ENCODE measurements at places on chromosomes 12 and 14.

DNA sequence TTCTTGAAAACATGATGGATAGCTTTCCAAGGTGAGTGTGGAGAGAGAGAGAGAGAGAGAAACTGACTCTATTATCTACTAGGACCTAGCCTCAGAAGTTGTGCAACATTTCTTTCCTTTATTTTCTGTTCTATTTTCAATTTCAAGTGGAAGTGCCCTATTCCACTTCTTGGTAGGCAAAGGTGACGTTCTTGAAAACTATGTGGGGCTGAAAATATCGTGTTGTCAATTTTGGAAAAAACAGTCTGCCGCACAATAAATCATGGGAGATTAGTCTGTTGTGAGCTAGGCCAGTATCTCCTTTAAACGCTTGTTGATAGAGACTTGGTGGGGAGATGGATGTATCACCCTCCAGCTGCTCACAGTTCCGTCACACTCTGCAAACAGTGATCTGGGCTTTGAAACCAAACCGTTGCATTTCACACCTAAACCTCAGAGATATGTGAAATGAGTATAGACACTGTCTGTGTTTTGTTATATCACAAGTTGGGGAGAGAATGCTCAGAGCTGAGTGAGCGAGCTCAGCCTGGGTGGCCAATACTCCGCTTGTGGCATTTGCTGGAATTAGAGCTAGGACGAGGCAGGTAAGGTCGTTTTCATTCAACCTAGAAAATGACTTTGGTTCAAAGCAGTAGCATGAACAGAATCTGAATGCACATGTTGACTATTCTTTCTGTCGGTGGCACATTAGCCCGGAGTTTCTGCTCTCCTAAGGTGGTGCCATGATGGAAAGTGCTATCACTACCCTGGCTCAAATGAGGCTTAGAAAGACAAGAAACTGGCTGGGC lies 75.1 kb upstream of the ST8SIA1 start:
- no peak for DNase-seq

- DNase-seq = no peak
Observed at GRCh38 chr14:74962493-74962892, 7.1 kb upstream of the PGF start.

DNA sequence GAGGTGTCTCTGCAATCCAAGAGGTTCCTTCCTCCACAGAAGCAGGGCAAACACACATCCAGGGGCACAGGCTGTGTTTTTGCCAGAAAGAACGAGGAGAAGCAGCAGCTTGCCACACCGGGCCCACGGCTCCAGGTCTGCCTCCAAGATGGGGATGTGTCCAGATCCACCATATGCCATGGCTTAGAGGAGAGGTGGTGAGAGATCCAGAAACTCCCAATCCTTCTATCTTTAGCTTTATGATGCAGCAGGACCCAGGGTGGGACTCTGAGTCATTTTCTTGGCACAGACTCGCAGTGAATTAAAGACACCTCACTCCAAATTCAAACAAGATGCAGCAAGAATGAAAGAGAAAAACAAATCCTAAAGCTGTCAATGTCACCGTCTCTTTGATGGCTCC lies 481.4 kb upstream of the TMEM132C start:
- DNase-seq = no peak

GRCh38 chr12:124906606-124907261 lies 7.7 kb downstream of the UBC start:
- peak; percentile 95 for DNase-seq

- DNase-seq = no peak
Observed at GRCh38 chr12:106897082-106897481, 58.6 kb upstream of the TMEM263 start.

- DNase-seq = no peak
Observed at GRCh38 chr12:2260441-2260840, 207.7 kb downstream of the CACNA1C start.

- no peak for DNase-seq
Observed at GRCh38 chr14:56002342-56002741, 115.9 kb upstream of the PELI2 start.

DNA sequence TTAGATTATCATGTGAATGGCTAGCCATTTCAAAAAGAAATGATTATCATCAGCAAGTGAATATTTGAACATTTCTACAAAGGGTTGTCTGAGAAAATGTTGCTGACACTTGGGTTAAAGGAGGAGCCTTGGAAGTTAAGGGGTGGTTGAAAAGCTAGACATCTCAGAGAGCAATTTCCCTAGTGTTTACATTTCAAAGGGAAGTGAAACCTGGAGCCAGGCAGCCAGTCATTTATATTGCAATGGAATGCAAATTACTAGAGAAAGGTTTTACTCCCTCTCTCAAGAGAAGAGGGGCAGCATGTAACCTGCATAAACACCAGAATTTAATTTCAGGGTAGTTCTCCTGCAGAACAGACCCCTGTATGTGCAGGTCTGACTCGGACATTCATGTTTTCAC lies 279.0 kb downstream of the SLC16A7 start:
- DNase-seq = no peak

DNA sequence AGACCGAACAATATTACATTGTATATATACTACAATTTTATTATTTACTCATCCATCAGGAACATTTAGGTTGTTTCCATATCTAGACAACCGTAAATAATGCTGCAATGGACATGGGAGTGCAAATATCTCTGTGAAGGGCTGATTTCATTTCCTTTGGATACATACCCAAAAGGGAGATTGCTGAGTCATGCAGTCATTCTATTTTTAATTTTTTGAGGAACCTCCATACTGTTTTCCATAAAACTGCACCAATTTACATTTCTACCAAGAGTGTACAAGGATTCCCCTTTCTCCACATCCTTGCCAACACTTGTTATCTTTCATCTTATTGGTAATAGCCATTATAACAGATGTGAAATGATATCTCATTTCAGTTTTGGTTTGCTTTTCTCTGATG lies 84.7 kb downstream of the SLC41A2 start:
- no peak for DNase-seq

DNA sequence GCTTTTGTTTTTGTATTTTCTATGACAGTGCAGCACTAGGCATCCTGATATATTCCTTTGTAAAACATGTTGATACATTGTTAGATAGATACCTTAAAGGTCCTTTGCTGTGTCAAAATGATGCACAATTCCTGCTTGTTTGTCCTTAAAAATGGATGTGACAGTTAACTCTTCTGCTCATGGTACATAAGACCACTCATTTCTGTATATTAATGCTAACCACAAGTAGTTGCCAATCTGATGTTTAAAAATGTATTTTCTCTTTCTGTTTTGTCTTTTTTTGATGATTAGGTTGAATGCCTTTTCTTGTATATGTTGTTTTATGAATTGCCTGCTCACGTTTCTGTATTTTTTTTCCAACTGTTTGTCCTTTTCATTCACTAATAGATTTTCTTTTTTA lies 35.1 kb downstream of the ATF7IP start:
- no peak for DNase-seq

- peak; percentile 6 for DNase-seq
Observed at GRCh38 chr12:109759595-109759994, 46.0 kb downstream of the FAM222A start.

DNA sequence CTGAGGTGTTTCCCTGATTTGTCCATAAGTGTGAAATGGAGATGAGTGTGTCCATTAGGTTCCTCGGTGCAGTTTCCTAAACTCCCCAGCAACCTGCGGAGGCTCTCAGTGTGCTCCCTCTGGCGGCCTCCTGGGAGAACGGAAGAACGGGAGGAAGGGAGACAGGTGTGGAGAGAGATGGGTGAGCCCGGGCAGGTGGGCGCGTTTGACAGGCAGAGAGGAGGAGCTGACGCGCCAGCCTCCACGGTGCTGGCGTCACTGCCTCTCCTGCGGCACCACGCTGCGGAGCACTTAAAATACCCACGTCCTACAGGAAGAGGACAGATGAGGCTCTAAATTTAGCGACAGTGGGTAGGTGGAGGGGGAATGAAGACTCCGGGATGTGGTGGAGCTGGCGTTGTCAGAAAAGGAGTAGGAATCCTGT lies 26.8 kb upstream of the PEX5 start:
- peak; percentile 32 for DNase-seq

DNA sequence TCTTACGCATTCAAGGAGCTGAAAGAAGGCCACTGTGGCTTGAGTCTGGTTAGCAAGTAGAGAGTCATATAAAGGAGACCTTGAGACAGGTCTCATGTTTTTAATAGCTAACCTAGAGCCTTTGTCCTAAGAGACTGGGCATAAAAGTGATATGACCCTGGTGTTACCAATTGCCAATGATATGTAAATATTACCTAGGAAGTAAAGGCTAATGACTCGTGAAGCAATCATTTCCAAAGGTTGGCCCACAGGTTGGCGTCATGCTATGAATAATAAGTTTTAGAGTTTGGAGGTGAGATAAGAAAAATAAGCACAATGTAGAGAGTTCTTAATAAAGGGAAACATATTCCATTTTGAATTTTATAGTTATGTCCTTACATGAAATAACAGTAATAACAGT lies 116.6 kb upstream of the PLEKHA5 start:
- DNase-seq = no peak

- DNase-seq = no peak
Observed at GRCh38 chr14:68191567-68192321, 372.2 kb downstream of the RAD51B start.

DNA sequence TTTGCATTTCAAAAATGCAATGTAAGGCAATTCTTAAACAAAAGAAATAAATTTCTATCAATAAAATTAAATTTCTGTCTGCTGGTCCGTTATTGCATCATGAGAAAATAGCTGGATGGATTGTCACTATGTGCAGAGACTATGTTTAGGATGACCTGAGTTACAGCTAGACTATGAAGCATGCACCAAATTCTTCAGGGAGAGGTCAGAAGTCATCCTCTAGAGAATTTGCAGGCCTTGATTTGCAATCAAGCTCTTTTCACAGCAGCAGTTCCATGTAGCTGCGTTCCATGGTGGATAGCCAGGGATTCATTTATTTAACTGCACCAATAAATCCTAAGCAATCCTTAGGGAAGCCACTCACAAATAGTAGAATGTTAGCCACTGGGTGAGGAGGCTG lies 253.7 kb downstream of the MSRB3 start:
- no peak for DNase-seq

DNA sequence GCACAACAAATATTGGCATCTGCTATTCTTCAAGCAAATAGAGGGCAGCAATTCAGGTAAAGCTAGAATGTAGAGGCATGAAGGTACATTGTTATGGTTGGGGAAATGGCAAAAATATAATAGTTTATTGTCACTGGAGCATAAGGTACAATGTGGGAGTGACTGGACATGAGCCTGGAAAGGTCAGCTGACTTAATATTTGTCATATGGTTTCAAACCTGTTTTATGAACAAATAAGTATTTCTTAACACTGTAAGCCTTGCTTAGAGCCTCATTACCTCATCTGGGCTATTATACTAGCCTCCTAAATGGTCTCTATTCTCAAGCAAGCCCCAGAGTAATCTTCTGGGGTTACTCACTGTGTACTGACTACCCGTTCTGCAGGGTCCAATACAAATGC lies 33.7 kb downstream of the FAM177A1 start:
- DNase-seq = no peak

DNA sequence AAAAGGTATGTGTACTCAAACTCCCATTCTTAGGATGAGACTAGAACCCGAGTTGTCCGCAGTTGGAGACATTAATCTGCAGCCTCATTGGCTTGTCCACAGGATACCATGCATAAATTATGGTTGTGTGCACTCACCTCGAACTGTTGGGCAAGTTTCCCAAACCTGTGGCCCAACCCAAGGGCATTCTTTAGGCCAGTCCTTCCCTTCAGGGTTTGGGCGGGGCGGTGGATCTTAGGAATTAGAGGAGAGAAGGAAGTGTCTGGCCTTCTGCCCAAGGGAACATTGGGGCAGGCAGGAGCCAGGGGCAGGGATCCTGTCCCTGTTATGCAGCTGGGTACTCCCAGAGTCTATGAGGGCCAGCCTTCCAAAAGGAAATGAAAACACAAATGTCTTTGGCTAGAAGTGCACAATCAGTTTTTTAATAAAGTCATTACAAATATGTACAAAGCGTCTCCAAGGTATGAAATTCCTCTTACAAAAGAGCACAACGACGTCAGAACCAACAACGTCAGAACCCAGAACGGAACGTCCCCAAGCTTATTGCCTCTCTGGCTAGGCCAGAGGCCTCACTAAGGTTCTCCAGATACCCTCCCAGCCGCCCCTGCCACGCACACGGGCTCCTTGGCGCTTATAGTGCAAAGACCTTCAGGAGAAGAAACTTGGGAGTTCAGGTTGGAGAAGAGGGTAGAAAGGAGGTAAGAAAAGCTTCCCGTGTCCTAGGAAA lies 25.3 kb downstream of the HRK start:
- peak; percentile 85 for DNase-seq

DNA sequence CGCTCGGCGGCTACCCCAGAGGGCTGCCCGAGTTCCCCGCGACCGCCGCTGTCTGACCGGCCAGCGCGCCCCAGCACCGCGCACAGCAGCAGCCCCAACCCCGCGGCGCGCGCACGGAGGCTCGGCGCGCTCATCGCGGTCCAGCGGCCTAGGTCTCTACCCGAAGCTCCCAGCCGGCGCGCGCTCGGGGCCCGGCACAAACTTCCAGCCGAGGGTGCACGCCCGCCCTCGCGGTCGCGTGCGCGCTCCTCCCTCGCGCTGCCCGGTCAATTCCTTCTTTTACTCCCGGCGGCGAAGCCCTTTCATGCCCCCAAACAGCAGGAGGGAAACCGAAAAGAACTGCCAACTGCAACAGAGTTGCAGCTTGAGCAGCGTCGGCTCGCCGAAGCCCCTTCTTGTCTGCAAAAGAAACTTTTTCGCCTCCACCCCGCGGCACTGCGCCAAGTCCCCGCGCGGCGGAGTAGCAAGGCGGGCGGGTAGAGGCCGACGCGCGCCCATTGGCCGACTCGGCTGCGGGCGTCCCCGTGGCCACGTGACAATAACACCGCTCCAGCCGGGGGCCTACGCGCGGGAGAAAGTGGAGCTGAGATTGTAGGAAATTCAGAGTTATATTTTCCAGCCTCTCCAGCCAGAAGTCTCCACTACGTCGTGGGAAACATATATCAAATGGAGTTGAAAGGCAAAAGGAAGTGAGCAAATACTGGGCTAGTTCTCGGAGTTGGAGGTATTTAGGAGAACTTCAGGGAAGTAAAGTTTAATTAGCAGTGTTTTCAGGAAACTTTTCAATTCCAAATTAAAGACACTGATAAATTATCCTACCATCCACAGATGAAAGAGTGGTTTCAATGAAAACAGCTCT lies at the start of gene LRIG3:
LRIG3 (minus strand) TSS at position 403 of the 859 bp plus-strand sequence; CDS start at position 134, 269 bp downstream.
- peak; percentile 88 for DNase-seq

- DNase-seq = peak; percentile 52
Observed at GRCh38 chr12:948238-948637, 1.3 kb downstream of the RAD52 start.

DNA sequence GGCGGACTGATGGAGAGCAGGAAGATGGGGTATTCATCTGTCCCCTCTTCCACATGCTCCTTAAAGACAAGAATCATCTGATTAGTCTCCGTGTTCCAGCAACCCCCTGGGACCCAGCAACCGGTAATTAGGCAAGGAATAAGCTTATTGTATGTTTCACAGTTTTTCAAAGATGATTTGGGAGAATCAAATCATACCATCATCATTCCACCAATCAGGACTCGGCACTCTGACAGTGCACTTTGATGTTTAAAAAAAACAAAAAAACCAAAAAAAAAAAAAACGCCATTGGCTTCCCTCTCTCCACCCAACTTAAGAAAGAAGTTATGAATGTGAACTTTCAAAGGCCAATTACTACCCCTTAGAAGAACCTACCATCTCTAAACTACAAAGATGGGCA lies 1.3 kb upstream of the DYNC1H1 start:
- DNase-seq = no peak
